ENCODE measurements at places on chromosomes 11 and 22.

GRCh38 chr11:78533399-78533798 is 41.3 kb downstream of the NARS2 start:
- DNase-seq, result no peak

- peak; percentile 76 for DNase-seq
Measured at GRCh38 chr11:72585762-72586311, 88.4 kb downstream of the PDE2A start.

DNA sequence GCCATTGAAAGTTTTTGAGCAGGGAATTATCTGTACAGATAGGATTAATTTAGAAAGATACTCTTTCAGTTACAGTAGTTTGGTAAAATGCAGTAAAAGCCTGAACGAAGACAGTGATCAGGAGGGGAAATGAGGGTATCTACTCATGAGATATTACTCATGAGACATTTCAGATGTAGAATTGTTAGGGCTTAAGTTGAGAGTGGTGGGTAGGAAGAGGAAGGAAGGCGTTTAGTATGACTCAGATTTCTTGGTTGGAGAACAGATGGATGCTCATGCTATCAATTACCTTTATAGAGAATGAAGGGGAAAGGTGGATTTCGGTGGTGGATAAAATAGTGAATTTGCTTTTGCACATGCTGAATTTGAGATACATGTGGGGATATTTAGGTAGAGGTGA is 15.8 kb downstream of the CCDC81 start:
- no peak for DNase-seq

DNA sequence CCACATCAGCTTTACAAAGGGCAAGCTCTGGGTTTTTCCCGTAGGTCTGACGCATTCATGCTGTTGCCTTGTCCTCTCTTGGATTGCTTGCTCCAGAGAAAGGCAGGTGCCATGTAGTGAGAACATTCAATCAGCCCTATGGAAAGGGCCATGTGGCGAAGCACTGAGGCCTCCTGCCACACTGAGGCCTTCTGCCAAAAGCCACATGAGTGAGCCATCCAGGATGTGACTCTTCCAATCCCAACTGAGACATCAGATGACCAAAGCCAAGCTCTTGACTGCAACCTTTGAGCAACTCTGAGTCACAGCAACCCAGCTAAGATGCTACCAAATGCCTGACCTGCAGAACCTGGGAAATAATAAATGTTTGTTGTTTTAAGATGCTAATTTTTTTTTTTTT is 9.0 kb upstream of the PANX3 start:
- DNase-seq, result no peak

DNA sequence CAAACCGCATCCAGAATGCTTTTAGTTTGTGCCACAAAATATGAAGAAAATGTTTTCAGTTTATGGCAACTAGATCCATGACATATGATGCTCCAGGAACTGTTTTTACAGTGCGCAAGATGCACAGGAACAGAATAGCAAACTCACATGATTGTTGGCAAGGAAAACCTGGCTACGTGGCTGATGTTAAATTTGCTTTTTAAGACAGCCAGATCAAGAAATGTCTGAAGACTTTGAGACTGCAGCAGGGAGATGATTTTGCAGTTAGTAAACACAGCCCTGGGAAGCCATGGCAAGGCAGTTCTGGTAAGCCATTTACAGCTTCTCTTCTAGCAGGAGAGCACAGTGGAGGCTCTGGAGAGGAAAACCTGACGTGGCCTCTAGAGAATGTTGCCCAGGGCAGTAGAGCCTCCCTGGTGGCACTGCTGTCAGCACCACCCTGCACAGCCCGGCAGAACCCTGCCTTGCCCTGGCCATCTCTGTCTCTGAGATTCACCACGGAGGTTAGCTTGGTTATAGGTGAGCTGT is 69.8 kb upstream of the TNRC6B start:
- peak; percentile 75 for DNase-seq

- no peak for DNase-seq
Measured at GRCh38 chr11:15884777-15885540, 471.4 kb downstream of the SOX6 start.

Data from muscle of arm (tissue), 14 donors.